Stimulated activated CD4-positive, alpha-beta T cell treated with anti-CD3 and anti-CD28 coated beads, Interleukin-4, amount 100 ng/mL, for 24 hours (primary cell): ENCODE measurements at places on chromosomes 4 and X.

GRCh38 chrX:9233141-9233540, 199.2 kb upstream of the FAM9B start:
- DNase-seq: no peak

- DNase-seq: no peak
Measured at GRCh38 chr4:147583876-147584275, 33.3 kb upstream of the TMEM184C start.

DNA sequence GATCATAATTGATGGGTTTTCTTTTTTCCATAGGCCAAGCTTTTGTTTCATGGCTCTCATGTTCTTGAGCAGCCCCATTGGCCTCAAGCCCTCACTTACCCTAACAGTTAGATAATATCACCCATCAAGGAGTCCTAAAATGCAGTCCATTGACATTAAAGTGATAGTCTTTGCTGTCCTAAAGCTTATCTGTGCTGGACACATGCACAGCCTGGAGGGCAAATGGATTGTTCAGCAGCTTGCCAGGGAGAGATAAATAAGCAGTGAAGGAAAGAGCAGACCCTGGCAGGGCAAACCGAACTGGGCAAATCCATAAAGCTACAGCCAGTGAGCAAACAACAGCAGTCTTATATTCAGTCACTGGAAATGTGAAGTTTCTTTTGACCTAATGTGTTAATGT, 199.6 kb upstream of the MID1 start:
- DNase-seq: no peak

GRCh38 chr4:98930311-98930865, 1.5 kb upstream of the EIF4E start:
- DNase-seq: no peak

GRCh38 chr4:179164267-179164999, 1722.2 kb upstream of the AGA start:
- DNase-seq: no peak

GRCh38 chr4:13615161-13615560, 12.4 kb downstream of the BOD1L1 start:
- no peak for DNase-seq

- DNase-seq: no peak
Measured at GRCh38 chrX:114127411-114128025, 456.4 kb upstream of the HTR2C start.
